ENCODE measurements at places on chromosomes 3 and 15. TPM values are rescaled to one million over a fixed set of nuclear protein-coding genes. Genes with fewer than 3 reads are reported as not detected.

The LRRC31 gene
- 0.24 TPM for total RNA-seq

The TJP1 gene
- total RNA-seq: 255 TPM

The VGLL3 gene
- 27.6 TPM for total RNA-seq

The PPM1L gene
- total RNA-seq: 27.7 TPM

The CTXND1 gene
- not detected for total RNA-seq

The AADACL2 gene
- total RNA-seq: not detected

The THPO gene
- 0.93 TPM for total RNA-seq

The IQCF5 gene
- 34.3 TPM for total RNA-seq

GRCh38 chr15:39588531-39589192 lies 7.8 kb downstream of the THBS1 start:
- no peak for DNase-seq
- H3K4me1 ChIP-seq: no peaks in the 10 kb centered on the region
- no peaks in the 10 kb centered on the region for H3K27me3 ChIP-seq
- no peak overlapping the region for H3K27ac ChIP-seq

DNA sequence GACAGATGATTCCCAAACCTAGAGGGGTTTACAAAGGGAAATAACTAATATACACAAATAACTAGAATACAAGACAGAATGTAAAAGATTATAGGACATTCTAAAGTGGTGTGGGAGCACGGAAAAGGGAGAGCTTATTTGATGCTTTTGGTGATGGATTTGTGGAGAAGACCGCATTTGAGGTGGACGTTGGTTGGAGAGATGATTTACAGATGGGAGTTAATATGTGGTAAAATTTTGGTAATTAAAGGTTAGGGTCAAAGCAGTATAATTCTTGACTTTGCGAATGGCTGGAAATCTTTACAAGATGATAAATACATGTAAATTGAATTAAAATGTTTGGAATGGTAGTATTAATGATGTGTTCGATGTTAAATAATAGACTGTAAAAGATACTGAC lies 1.2 kb downstream of the KNL1 start:
- H3K27me3 ChIP-seq: no peaks in the 10 kb centered on the region
- no peak for DNase-seq
- H3K4me3 ChIP-seq: peak overlapping the region; percentile 57
- H3K36me3 ChIP-seq: no peaks in the 10 kb centered on the region
- no peak overlapping the region for H3K27ac ChIP-seq

GRCh38 chr15:90981681-90982080 lies 12.7 kb downstream of the PRC1 start:
- H3K27me3 ChIP-seq: no peaks in the 10 kb centered on the region
- H3K4me3 ChIP-seq: no peak overlapping the region
- no peaks in the 10 kb centered on the region for H3K4me1 ChIP-seq
- no peak for DNase-seq

GRCh38 chr3:15439476-15439875 lies 12.1 kb downstream of the EAF1 start:
- no peak for DNase-seq
- H3K4me3 ChIP-seq: no peak overlapping the region
- H3K27me3 ChIP-seq: no peaks in the 10 kb centered on the region
- H3K27ac ChIP-seq: no peak overlapping the region
- H3K4me1 ChIP-seq: no peaks in the 10 kb centered on the region

GRCh38 chr3:151795276-151795675 lies 18.6 kb upstream of the AADAC start:
- H3K36me3 ChIP-seq: no peaks in the 10 kb centered on the region
- no peaks in the 10 kb centered on the region for H3K4me1 ChIP-seq
- no peaks in the 10 kb centered on the region for H3K27me3 ChIP-seq
- no peak overlapping the region for H3K4me3 ChIP-seq
- no peak overlapping the region for H3K27ac ChIP-seq

DNA sequence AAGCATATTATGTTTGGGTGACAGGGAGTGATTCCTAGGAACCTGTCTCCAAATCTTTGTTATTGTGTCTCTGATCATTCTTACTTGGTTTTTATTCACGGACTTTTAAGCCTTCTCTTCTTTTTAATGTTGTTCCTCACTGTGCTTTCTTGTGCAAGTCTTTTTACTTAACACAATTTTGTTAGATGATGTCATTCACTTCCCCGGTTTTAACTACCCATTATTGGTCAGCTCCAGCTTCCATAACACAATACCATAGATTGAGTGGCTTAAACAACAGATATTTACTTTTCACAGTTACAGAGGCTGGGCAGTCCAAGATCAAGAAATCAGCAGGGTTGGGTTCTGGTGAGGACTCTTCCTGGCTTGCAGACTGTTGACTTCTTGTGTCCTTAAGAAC lies 436.3 kb upstream of the CBLB start:
- no peak overlapping the region for H3K27ac ChIP-seq
- DNase-seq: no peak
- H3K4me3 ChIP-seq: no peak overlapping the region

DNA sequence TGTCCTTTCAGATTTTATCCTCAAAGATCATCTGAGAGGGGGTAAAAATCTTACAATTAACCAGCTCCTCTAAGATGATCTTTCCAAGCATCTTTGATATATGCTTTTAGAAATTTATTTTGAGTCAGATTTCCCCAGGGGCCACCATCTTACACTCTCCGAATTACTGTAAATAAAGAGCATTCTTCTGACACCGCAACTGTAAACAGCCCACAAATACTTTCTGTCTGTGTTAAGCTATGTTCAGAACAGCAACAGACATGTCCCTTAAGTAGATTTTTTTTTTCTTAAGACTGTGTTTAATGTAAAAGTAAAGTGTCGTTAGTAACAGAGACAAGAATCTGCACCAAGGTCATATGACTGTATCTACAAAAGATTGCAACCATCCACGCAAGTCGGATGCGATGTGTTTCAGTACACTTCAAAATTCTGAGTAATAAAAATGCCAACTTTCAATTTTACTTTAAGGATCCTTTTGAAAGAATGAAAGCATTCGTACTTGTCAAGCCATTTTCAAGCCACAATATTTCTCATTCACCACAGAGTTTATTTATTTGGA lies 159.0 kb upstream of the KCNH8 start:
- no peak overlapping the region for H3K27ac ChIP-seq
- DNase-seq: no peak
- H3K4me1 ChIP-seq: no peaks in the 10 kb centered on the region
- H3K36me3 ChIP-seq: no peaks in the 10 kb centered on the region
- H3K4me3 ChIP-seq: no peak overlapping the region

- no peak for DNase-seq
- no peaks in the 10 kb centered on the region for H3K27me3 ChIP-seq
- no peaks in the 10 kb centered on the region for H3K36me3 ChIP-seq
- no peaks in the 10 kb centered on the region for H3K4me1 ChIP-seq
- no peak overlapping the region for H3K4me3 ChIP-seq
- H3K27ac ChIP-seq: no peak overlapping the region
Observed at GRCh38 chr3:166580561-166580960, 743.3 kb upstream of the BCHE start.

GRCh38 chr3:73603762-73604171 lies 21.0 kb downstream of the PDZRN3 start:
- H3K36me3 ChIP-seq: no peaks in the 10 kb centered on the region
- no peak overlapping the region for H3K27ac ChIP-seq
- no peak overlapping the region for H3K4me3 ChIP-seq
- no peak for DNase-seq
- H3K27me3 ChIP-seq: no peaks in the 10 kb centered on the region

- H3K4me1 ChIP-seq: peaks cover 35% of the 10 kb centered on the region
- no peak overlapping the region for H3K4me3 ChIP-seq
- H3K27ac ChIP-seq: peak overlapping the region; percentile 72
- DNase-seq: peak; percentile 61
- H3K36me3 ChIP-seq: no peaks in the 10 kb centered on the region
Observed at GRCh38 chr3:125051715-125052581, 3.8 kb downstream of the HEG1 start.

GRCh38 chr3:12588039-12589009 lies 31.4 kb downstream of the MKRN2 start:
- DNase-seq: no peak
- no peak overlapping the region for H3K27ac ChIP-seq
- peaks cover 3% of the 10 kb centered on the region for H3K36me3 ChIP-seq
- H3K4me3 ChIP-seq: no peak overlapping the region
- peaks cover 13% of the 10 kb centered on the region for H3K4me1 ChIP-seq

DNA sequence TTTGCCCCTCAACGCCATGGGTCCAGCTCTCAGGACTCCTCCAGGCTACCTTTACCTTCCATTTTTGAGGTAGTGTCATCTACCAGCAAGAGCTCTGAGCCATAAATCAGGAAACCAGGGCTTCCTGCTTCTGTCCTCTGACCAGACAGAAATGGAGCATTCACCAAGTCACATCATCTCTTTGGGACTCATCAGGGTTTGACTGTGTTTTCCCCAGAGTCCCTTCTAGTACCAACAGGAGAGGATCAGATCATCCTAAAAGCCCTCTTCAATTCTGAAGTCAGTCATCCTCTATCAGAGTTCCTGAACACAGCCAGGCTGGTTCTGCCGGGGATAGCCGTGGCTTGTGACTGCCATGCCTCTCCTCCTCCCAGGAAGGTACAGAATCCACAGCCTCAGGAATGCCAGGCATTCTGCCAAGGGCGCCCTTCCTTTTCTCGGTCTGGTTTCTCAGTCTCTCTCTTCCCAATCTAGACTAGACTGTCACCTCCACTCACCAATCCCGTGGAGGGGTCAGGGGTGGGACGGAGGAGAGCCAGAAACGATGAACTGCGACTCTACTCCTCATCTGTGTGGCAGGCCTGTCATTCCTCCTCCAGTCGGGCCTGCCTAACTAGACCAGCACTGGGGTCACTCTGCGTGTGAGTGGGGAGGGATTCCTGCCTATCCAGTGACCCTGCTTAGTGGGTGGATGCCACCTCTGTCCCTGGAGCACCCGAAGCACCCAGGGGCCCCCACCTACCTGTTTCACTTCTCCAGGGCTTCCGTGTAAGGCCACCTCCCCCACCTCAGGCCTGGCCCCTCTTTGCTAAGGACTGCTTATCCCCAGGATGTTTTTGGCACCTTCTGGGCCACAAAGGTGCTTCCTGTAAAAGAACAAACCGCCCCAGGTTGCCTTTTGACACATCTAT lies 30.9 kb downstream of the CCNL1 start:
- DNase-seq: peak; percentile 48
- H3K27me3 ChIP-seq: no peaks in the 10 kb centered on the region
- no peaks in the 10 kb centered on the region for H3K36me3 ChIP-seq

- no peaks in the 10 kb centered on the region for H3K4me1 ChIP-seq
- no peak overlapping the region for H3K27ac ChIP-seq
- DNase-seq: no peak
Observed at GRCh38 chr3:147987549-147987948, 578.4 kb downstream of the ZIC1 start.

- H3K27ac ChIP-seq: no peak overlapping the region
- H3K4me1 ChIP-seq: no peaks in the 10 kb centered on the region
- no peak overlapping the region for H3K4me3 ChIP-seq
- no peaks in the 10 kb centered on the region for H3K27me3 ChIP-seq
- no peak for DNase-seq
Observed at GRCh38 chr15:33091983-33092693, 102.4 kb downstream of the FMN1 start.

GRCh38 chr3:73352841-73353645 lies 271.7 kb downstream of the PDZRN3 start:
- no peak overlapping the region for H3K4me3 ChIP-seq
- no peak for DNase-seq
- H3K36me3 ChIP-seq: no peaks in the 10 kb centered on the region
- H3K27me3 ChIP-seq: no peaks in the 10 kb centered on the region
- H3K27ac ChIP-seq: no peak overlapping the region
- no peaks in the 10 kb centered on the region for H3K4me1 ChIP-seq

DNA sequence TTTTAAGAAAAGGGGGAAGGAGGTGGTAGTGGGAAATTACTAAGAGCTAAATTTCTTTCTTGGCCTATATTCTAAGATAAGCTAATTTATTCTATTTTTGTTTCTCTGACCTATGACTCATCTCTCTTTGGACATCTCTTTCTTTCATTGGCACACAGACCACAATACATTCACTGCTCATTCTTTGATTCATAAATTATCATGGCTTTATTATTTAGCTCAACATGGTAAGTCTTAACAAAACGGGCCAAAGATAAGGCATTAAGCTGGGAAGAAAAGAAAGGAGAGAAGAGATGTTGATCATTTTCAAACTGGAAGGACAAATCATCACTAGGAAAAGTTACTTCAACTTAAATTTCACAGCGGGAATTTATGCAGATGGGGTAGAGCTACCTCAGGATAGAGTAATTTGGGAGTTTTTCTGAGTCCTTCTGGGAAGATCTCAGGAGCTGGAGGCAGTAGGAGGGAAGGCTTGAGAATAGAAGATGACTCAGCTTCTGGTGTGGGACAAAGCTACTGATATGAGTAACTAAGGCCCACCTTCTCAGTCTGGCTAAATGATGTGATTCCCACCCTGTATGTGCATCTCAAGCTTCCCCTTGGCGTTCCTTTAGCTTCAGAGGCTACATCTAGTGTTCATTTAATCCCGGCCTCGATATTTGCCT lies 7.5 kb upstream of the ALCAM start:
- no peaks in the 10 kb centered on the region for H3K36me3 ChIP-seq
- H3K4me1 ChIP-seq: no peaks in the 10 kb centered on the region
- DNase-seq: no peak
- H3K4me3 ChIP-seq: no peak overlapping the region
- H3K27me3 ChIP-seq: no peaks in the 10 kb centered on the region
- H3K27ac ChIP-seq: no peak overlapping the region

DNA sequence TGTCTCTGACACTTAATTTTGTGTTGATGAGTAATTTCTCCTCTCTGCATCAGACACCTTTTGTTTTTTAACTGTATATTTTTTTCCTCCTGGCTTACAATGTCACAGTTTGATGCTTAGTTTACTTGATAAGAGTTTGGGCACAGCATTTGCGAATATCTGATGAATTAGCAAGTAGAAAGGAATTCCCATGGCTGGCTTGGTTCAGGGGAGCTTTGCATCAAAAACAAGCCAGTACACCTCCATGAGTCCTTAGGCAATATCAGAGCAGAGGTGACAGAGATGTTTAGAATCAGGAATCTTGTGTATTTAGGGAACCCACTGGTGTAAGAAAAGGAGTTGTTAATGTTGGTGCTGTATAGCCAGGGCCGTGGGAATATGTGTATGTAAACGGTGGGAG lies 9.3 kb downstream of the ARHGEF26 start:
- H3K36me3 ChIP-seq: no peaks in the 10 kb centered on the region
- H3K4me1 ChIP-seq: no peaks in the 10 kb centered on the region

DNA sequence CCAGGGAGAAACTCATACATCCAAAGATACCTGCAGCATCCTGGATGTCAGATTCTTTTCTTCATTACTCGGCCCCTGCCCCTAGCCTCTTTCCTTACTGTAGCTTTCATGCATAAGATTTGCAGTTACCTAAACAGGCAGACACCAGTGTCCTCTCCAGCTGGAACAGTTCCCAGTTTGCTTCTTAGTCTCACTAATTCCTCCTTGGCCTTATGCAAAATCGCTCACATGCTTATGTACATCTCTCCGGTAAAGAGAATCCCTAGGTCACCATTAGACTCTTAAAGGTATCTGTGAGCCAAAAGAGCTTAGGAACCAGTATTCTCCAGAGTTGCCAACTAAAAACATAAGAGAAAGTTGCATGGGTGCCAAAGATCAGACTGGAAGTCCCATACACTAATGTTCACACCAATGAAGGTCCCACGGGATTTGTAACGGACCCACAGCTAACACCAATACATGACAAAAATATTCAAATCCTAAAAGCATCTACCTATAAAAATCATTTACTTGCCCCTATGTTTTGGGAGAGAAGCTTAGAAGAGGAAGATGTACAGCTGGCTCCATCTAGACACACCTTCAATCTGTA lies 66.6 kb downstream of the CBLB start:
- no peak overlapping the region for H3K4me3 ChIP-seq
- no peaks in the 10 kb centered on the region for H3K4me1 ChIP-seq
- no peaks in the 10 kb centered on the region for H3K27me3 ChIP-seq
- no peak overlapping the region for H3K27ac ChIP-seq
